ENCODE measurements at places on chromosomes 2 and 18.

- DNase-seq, result no peak
These were observed 42.7 kb downstream of the KCNF1 start for GRCh38 chr2:10954416-10954815.

- no peak for DNase-seq
These were observed 44.5 kb downstream of the ATP6V1C2 start for GRCh38 chr2:10765914-10766313.

GRCh38 chr2:195031411-195031810 lies 625.6 kb upstream of the SLC39A10 start:
- no peak for DNase-seq

GRCh38 chr2:207334624-207335371 lies 169.1 kb upstream of the KLF7 start:
- peak; percentile 74 for DNase-seq

Data from AG09319 (cell line).